ENCODE measurements at places on chromosomes 7 and 10.

DNA sequence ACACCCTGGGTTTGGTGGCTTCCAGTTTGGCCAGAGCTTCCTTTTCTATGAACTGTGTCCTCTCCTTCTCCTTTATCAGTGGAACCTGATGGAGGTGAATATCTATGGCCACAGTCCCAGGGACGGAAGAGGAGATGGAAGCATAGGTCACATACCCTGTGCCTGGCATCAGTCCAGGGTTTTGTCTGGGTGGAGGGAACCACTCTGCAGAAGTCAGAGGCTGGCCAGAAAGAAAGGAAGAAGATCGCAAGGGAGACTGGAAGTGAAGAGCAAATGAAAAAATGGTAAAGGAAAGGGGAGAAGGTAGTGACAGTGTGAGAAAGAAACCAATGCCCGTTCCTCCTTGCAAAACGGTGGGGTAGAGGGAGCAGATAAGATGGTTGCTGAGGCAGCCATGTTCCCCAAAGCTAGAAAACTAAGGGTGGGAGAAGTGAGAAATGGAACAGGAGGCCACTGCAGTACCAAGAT lies 77.9 kb upstream of the HECW1 start:
- DNase-seq, result no peak

DNA sequence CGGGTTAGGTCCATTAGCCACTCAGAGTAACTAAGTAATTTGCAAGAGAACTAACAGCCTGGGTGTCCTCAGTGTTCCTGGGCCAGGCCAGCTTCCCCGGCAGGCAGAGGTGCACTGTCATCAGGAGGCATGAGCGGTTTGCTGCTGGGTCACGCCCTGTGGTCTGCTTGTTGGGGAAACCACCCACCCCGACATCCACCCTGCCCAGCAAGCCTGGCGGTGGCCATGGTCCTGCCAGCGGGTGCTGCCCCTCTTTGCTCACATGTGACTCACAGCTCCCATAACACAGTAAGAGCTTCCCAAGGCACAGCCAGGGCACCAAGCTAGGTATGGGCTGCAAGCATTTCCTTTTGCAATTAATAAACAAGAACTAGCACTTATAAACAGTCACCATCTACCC lies 75.9 kb downstream of the RGS10 start:
- no peak for DNase-seq

GRCh38 chr7:77415476-77415822 lies 700 bp downstream of the GSAP start:
- no peak for DNase-seq

- DNase-seq, result peak; percentile 29
Measured at GRCh38 chr7:150404805-150405583, 25.9 kb downstream of the ZNF775 start.

GRCh38 chr7:99843808-99844207 lies 16.0 kb downstream of the CYP3A43 start:
- DNase-seq, result no peak

- DNase-seq, result no peak
Measured at GRCh38 chr10:8721650-8722049, 667.2 kb downstream of the GATA3 start.

DNA sequence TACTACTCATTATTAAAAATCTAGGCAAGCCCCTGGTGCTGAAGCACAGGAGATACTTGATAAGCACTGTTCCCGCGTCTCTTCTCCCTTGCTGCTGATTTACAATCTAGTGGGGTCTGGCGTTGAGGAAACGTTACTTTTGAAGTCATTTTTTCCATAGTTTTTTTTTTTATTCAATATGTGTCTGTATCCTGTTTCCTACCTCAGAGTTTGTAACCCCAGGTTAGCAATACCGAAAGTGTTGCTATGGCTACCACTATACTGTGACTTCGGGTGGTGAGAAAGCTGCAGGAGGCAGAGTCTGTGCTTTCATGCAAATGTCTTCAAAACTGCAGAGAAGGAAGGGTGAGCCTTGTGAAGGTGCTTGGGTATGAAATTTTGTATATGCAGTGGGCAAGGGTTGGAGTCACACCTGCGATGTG lies 458.8 kb upstream of the GHITM start:
- no peak for DNase-seq

DNA sequence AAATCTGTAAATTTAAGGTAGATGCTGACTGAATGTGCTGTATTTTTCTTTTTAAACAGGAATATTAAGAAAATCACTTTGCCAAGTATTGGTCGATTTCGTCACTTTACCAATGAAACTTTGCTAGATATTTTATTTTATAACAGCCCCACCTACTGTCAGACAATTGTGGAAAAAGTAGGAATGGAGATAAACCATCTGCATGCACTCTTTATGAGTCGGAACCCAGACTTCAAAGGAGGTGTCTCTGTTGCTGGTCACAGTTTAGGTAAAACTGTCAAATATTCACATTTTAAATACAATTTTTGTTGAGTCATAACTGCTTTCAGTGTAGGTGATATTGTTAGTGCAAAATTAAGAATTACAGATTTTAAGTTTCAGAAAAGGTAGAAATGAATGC lies 25.2 kb downstream of the SEC23IP start:
- DNase-seq, result no peak

GRCh38 chr7:28176174-28176573 lies 4.4 kb downstream of the JAZF1 start:
- no peak for DNase-seq

DNA sequence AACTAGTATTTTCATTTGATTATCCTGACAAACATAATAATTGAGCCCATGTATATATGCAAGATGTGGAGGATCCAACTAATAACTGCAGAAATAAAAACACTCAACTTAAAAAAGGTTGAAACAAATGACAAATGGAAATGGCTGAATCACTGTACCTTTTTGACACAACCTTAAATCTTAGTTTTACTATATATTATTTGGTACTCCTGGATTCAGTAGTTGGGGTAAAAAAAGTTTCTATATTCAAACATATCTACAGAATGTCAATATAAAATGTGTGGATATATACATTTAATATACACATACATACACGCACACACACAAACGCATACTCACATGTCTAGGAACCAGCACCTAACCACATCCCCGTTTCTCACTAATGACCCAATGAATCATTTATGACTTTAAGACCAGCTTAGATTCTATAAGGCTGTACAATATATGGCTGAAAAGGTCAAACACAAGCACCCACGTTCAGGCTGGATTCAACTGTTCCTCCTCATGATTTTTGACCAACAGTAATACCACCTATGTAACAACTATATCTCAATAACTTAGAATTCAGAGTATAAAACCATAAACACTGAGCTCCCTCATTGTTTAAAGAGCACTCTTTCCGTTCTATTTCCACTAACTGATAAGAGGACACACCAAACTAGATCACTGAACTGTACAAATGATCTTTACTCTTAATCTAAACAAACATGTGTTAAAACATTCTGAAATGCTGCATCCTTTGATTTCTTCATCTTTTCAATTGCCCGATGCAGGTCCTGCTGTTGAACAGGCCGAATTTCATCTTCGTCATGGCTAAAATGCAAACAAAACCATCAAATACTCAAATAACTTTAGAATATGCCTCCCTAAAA lies 63.8 kb downstream of the ATAD1 start:
- no peak for DNase-seq

GRCh38 chr7:28858206-28858605 lies 99.9 kb downstream of the TRIL start:
- no peak for DNase-seq

DNA sequence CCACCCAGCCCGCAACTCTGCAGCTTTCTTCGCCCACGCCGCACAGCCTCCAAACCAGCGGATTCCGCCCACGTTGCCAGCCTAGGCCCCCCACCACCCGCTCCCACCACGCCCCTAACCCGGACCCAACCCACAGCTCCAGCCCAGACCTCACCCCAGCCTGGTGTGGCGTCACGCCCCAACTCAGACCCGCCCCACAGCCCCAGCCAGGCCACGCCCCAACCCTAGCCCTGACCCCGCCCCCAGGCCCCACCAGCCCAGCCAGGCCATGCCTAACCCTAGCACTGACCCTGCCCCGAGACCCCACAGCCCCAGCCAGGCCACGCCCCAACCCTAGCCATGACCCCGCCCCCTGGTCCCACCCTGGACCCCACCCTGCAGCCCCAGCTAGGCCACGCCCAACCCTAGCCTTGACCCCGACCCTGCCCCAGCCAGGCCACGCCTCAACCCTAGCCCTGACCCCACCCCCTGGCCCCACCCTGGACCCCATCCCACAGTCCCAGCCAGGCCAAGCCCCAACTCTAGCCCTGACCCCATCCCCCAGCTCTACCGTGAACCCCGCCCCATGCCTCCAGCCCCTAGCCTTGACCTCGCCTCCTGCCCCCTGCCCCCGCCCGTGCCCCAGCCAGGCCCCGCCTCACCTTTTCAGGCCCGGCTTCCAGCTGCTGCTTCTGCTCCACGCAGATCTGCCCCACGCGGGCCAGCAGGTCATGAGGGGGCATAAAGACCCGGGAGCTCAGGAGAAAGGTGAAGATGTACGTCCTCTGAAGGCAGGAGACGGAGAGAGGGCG lies 64.0 kb downstream of the RASGEF1A start:
- DNase-seq, result no peak

DNA sequence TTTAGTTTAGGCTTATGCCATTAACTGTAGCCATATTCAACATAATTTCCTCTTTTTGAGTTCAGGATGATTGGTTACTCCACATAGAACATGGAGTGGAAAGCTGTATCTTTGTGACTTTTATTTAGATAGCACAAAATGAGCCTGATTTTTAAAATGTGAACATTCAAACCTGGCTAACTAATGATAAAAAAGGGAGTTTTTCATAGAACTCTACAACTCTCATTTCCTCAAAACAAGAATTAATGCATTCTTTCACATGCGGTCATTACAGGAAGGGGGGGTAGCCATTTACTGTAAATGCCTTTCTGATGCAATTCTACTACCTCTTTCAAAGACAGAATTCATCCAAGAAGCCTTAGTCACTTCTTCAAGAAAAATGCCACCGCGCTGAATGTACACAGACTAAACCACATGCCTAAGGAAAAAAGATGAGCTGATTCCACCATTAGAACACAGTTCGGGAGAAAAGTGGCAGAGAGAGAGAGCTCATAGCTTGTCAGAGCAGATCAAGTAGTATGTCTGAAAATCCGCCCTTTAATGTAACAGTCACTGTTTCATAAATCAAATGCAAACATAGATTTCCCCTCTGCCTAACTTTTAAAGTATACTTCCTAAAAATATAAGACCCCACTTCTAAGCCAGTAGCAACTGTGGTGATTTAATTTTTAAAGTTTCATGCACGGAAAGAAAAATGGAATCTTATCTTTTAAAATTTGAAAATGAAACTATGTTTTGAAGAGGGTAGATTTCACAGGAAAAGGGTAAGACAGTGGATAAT lies 226.4 kb upstream of the KLF14 start:
- DNase-seq, result no peak

GRCh38 chr10:113415246-113415645 lies 137.6 kb upstream of the HABP2 start:
- DNase-seq, result no peak

DNA sequence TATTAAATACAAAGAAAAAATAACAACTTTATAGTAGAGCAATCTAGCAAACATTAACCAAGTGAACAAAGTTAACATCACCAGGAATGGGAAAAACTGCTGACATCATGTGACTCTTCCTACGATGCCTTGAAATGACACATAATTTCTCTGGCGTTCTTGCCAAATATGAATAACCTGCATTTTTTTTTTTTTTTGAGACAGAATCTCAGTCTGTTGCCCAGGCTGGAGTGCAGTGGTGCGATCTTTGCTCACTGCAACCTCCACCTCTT lies 126.5 kb upstream of the VKORC1L1 start:
- DNase-seq, result no peak

DNA sequence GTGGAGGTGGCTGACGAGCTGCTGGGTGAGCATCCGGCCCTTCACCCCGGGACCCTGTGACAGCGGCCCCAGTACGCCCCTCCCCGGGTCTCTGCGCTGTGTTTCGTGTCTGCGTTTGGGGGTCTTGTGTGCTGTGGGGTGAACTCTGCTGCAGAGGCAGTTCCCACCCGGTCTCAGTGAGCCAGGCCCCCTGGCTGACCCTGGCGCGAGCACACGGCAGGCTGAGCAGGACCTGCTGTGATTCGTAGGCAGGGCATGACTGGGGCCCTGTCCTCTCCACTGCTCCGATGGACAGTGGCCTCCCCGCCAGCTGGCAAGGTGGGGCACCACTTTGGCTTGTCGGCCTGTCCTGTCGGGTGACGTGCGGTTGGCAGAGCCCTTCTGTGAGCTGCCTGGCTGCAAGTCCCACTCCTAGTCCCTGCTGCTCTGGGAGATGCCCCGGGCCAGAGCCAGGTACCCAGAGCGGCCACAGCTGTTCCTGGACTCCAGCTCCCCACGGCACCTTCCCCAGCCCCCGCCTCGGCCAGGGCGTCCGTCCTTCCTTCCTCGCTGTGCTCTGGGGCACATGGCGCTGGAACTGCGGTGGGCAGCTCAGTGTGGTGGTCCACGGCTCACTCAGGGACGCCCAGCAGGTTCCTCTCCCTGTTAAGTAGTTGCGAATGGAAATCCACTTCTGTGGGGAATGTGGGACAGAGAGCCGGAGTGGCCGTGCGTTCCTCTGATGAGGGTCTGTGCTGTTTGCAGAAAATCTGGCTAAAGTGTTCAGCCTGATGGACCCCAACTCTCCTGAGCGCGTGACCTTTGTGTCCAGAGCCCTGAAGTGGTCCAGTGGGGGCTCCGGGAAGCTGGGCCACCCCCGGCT lies 10.5 kb downstream of the GET4 start:
- no peak for DNase-seq

- no peak for DNase-seq
Measured at GRCh38 chr7:136953386-136953785, 84.9 kb downstream of the CHRM2 start.

GRCh38 chr7:102306916-102307677 lies 20.4 kb downstream of the SH2B2 start:
- no peak for DNase-seq

GRCh38 chr10:21944727-21945386 lies 58.7 kb downstream of the DNAJC1 start:
- DNase-seq, result no peak

All from activated naive CD4-positive, alpha-beta T cell (primary cell).